Common myeloid progenitor, CD34-positive (primary cell): ENCODE measurements at places on chromosomes 5 and 9.

GRCh38 chr5:173108914-173109313, 35.4 kb upstream of the BNIP1 start:
- no peak overlapping the region for H3K4me3 ChIP-seq
- peaks cover 10% of the 10 kb centered on the region for H3K4me1 ChIP-seq
- DNase-seq: peak; percentile 49

DNA sequence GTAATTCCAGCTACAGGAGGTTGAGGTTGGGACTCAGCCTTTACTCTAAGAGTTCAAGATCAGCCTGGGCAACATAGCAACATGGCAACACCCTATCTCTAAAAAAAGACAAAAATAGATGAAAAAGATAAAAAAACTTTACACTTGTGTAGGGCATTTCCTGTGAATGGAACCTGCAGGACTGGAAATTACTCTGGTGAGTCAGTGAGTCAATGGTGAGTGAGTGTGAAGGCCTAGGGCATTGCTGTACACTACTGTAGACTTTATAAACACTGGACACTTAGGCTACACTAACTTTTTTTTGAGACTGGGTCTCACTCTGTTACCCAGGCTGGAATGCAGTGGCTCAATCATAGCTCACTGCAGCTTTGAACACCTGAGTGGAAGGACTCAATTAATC, 19.5 kb upstream of the ARSI start:
- no peaks in the 10 kb centered on the region for H3K4me1 ChIP-seq
- H3K36me3 ChIP-seq: no peaks in the 10 kb centered on the region
- no peak overlapping the region for H3K4me3 ChIP-seq

- H3K4me3 ChIP-seq: no peak overlapping the region
- no peak overlapping the region for H3K27ac ChIP-seq
- no peaks in the 10 kb centered on the region for H3K4me1 ChIP-seq
- no peaks in the 10 kb centered on the region for H3K27me3 ChIP-seq
Measured at GRCh38 chr9:98087420-98088354, 31.2 kb downstream of the NANS start.

DNA sequence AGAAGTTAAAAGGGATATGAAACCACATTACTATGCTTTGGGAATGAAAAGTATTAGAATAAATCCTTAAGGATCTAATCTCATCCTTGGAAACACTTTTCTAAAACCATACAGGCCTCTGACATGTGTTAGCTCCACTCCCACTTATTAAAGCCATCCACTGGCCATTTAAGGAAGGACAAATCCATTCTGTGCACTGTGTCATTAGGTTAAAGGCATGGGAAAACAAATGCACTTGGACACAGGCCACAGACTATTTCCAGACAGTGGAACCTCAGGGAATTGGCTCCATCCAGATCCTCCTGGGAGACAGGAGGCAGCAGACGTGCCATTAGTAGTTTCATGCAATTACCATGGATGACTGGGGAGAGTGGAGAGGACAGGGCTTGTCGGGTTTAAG, 454.9 kb downstream of the ENC1 start:
- no peak for DNase-seq
- H3K4me3 ChIP-seq: no peak overlapping the region
- H3K36me3 ChIP-seq: no peaks in the 10 kb centered on the region
- no peaks in the 10 kb centered on the region for H3K4me1 ChIP-seq

DNA sequence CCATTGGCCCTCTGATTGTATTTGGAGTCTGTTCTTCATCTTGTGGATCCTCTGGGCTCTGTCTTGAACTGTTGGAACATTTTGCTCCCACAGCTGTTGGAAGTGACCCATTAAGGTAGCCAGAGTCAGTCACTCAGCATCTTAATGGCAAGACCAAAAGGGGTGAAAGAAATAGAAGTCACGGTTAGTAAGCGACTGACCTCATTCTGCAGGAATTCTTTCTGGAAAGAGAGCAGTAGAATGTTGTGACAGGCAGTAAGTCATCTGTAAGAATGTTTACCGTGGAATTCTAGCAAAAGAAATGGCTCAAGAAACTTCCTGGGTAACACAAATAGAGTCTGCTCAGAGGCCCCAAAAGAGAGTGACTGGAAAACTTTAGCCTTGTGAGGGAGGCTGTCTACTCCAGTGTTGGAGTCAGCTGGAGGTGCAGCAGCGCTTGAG, 28.6 kb upstream of the TNC start:
- H3K4me3 ChIP-seq: no peak overlapping the region
- no peak overlapping the region for H3K27ac ChIP-seq
- H3K4me1 ChIP-seq: no peaks in the 10 kb centered on the region
- no peaks in the 10 kb centered on the region for H3K27me3 ChIP-seq
- no peak for DNase-seq
